ENCODE measurements at places on chromosomes 5 and 9.

DNA sequence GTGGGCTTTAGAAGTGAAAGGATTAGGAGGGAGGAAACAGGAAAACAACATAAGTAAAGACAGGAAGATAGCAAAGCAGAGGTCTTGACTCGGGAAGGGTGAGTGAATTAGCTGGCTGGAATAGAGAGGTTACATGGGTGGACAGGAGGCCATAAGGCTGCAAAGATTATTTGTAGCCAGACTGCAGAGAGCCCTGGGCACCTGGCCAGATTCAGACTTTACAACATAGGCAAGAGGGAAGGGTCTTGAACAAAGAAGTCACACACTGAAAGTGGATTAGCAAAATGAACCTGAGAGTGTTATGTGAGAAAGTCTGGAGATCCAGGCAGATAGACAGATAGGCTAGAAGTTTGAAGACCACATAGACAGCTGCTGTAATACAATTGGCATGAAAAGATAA lies 29.7 kb upstream of the CER1 start:
- DNase-seq, result no peak

DNA sequence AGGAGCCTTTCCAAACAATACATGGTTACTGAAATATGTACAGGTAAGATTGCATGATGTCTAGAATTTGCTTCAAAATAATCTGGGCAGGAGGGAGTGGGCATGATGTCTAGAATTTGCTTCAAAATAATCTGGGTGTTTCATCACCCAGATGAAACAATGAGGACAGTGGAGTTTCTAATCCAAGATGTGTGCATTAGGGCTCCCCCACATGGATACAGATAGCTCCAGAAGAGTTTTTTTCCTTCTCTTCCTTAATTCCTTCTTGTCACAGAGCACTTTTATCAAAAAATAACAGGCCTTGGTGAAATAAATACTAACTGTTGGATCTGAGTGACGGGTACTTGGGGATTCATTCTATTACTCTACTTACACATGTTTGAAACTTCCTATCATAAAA lies 14.9 kb downstream of the ATOX1 start:
- no peak for DNase-seq

DNA sequence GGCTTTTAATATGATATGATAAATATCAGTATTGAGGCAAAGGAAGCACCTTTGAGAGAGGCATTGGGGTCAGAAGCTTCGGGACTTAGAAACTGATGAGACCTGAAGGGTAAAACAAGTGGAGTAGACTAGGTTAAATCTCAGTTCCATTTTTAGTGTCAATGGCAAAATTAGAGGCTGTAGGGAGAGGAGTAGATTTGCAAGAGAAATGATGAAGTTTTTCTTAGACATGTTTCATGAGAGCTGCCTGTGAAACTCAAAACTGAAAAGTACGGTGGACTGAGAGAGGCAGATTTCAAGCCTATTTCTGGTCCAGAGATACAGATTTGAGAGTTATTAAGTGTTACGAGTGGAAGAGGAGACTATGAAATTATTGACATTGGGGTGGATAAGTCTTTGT lies 278.5 kb downstream of the TAF11L14 start:
- no peak for DNase-seq

GRCh38 chr5:161851691-161852299 lies 3.9 kb downstream of the GABRA1 start:
- no peak for DNase-seq

DNA sequence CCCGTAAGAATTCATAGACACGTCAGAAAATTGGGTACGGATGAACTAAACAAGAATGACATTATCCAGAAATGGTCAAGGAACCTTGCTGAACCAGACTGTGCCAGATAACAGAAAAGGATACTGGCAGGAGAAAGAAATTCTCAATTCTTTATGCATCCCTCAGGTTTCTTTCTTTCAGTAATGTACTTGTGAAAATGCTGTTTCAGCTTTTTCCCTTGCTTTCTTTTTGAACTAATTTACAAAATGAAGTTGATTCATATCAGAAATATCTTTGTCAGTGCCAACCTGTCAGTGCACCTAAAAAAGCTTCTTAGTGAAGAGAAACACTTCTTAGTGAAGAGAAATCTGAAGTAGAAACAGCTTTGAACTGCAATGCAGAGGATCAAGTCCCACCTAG lies 643.6 kb upstream of the RORB start:
- DNase-seq, result no peak

- DNase-seq, result no peak
Measured at GRCh38 chr5:29024052-29024451, 1985.7 kb upstream of the CDH9 start.

DNA sequence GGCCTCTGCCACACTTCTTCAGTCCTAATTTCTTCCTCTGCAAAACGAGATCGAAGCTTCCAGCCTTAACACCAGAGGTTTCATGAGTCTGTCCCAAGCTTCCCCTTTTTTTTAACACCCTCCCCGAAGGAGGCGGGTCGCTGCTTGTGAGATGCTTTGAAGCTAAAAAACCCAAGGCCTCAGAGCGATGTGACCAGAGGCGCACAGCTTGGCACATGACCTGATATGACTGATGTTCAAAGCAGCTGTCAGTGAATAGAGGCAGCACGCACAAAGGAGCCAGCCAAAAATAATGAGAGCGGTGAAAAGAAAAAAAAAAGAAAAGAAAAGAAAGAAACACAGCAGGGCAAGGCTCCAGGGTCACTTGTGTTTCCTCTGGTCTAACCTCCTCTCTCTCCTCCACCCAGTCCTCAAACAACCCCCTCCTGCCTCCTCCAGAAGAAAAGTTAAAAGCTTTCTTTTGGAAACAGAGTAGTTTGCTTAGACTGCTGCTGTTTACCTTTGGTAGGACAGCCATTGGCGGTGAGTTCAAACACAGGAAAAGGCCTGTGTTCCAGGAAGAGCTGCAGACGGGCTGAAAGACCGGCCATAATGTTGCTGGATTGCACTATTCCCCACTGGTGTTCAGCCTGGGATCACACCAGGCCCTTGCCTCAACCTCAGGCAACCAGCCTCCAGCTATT lies 10.9 kb upstream of the ZNF366 start:
- peak; percentile 65 for DNase-seq

- DNase-seq, result no peak
Measured at GRCh38 chr9:20561531-20561930, 60.8 kb downstream of the MLLT3 start.

DNA sequence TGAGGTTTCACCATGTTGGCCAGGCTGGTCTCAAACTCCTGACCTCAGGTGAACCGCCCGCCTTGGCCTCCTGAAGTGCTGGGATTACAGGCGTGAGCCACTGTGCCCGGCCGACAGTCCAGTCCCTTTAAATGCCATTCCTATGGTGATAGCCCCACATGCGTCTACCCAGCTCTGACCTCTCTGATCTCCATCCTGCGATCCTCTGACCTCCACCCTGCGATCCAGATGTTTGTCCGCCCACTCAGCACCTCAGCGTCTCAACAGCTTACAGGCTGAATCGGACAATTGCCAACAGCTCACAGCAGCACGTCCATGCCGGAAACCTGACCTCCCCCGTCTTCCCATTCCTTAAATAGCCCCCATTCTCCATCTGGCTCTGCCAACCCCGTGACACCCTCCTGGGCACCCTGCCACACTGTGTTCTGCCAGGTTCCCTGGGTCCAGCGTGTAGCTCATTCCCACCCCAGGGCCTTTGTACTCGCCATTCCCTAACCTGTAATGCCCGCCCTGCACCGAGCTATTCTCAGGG lies 44.0 kb upstream of the RNU6ATAC start:
- DNase-seq, result no peak

DNA sequence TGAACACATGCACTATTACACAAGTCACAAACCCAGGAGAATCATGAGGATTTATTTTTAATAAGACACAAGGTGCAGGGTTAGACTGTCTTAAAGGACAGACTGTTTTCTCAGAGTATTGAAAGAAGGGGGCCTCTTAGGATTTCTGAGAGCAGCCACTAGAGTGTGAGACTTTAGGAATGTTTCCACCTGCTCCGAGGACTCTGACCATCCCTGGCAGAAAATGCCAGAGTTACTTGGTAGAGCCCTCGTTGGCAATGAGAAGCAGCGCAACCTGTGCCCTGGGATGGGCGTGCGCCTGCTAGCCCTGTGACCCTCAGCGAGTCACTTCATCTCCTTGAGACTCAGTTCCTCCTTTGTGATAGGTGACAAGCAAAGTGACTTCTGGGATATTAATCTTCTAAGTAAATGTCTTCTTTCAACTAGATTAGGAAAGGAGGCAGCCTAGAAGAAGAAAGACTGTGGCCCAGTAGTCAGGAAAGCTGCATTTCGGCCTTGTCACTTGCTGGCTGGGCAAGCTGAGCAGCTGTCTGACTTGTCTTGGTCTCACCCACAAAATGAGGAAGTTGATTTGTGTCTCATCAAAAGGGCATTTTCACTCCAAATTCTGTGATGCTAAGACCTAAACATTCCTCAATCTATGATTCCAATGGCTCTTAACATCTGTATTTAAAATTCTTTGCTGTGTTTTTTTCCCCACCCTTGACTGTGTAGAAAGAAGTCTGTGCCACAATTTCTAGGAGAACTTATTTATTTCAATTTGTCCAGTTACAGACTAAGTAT lies 60.5 kb downstream of the PTCD2 start:
- DNase-seq, result no peak

DNA sequence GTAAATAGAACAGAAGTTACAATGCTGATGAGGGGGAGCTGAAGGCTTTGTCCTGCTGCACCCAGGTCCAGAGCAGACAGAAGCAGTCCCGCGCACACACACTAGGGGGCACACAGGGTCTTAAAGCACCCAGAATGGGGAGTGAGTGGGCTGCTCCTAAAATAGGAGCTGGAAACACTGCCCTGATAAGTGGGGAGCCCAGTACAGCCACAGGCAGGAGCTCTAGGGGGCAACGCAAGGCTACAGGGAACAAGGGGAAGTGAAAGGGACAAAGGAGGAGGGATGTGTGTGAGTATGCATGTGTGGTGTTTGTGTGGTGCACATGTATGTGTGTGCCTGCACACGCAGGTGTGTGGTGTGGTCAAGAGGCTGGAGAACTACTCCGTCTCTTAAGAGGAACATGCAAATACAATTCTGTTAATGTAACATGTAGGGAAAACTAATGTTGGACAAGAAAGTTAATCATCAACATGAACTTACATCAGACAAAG lies 191.5 kb downstream of the ROR2 start:
- DNase-seq, result no peak

DNA sequence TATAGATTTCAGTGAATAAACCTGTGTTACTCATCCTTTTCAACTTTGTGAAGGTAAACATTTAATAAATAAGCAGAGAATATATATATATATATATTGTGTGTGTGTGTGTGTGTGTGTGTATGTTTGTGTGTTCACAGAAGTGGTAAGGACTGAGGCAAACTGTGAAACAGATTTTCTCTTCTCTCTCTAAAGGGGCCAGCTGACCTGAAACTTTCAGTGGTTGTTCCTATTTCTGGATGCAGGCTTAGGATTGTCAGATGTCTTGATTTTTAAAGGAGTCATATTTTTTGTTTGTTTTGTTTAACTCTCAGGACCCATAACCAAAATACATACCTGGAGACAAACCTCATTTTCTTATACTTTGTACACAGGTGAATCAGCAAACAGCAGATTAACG lies 714.9 kb upstream of the MEF2C start:
- DNase-seq, result no peak

- DNase-seq, result peak; percentile 2
Measured at GRCh38 chr5:128579093-128579492, 41.0 kb upstream of the FBN2 start.

- peak; percentile 19 for DNase-seq
Measured at GRCh38 chr9:81819859-81820546, 108.2 kb upstream of the SPATA31D4 start.

- no peak for DNase-seq
Measured at GRCh38 chr5:139600336-139600949, 39.3 kb downstream of the UBE2D2 start.

DNA sequence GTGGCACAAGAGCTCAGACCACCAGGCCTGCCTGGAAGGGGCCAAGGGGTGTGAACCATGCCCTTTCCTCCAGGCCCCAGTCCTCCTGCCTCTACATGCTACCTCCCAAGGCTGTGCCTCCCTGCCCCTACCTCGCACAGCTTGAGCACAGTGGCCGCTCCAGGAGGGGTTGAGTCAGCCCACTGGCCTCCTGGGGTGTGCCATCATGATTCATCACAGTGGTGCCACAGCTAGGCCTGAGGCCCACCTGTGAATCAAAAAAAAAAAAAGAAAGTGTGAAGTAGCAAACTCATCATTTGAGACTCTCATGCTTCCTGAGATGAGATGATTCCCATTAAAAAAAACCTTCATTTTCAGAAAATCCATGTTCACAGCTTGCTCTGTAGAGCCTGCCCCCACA lies 240.5 kb downstream of the HSPA4 start:
- no peak for DNase-seq

DNA sequence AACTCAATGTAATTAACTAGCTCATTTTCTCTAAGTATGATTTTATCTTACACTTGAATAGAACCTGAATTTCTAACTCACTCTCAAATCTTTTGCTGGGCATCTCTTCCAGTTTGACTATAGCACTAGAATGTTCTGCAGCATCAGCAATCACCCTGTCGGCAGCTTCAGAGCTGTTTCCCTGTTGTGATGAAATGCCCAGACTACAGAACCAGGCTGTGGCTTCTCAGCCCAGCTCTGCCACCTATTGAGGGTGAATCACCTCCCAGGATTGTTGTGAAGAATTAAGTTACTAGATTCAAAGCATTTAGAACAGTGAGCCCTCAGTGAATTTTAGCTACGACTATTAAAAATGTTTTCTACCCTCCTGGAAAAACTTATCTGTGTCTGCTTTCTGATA lies 90.4 kb upstream of the ANKRD55 start:
- no peak for DNase-seq

Data from GM04504 (cell line).